AG10803 (cell line): ENCODE measurements at places on chromosomes 16 and 17.
A peak's percentile ranks its signal among the peaks of the same experiment; 100 is the strongest.

- DNase-seq: no peak
Measured at GRCh38 chr17:30084788-30085187, 31.8 kb upstream of the NSRP1 start.

DNA sequence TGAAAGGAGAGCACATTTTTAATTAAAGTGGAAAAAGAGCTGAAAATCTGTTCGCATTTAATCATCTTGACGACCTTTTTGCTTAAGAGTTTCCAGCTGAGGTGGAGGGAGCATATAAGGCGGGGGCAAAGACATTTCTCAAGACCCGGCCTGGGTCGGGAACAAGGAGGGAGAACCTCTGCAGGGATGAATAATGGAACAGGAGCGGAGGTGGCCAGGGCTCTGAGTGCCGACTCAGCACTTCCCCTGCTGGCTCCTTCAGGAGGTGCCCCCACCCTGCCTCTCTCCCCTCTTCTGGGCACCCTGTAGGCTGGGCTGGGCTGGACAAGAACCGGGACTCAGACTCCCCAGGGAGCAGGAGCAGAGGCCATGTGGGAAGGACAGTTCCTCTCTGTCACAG lies 7.9 kb upstream of the NGFR start:
- no peak for DNase-seq

- DNase-seq: no peak
Measured at GRCh38 chr16:49456763-49457162, 83.2 kb downstream of the C16orf78 start.

DNA sequence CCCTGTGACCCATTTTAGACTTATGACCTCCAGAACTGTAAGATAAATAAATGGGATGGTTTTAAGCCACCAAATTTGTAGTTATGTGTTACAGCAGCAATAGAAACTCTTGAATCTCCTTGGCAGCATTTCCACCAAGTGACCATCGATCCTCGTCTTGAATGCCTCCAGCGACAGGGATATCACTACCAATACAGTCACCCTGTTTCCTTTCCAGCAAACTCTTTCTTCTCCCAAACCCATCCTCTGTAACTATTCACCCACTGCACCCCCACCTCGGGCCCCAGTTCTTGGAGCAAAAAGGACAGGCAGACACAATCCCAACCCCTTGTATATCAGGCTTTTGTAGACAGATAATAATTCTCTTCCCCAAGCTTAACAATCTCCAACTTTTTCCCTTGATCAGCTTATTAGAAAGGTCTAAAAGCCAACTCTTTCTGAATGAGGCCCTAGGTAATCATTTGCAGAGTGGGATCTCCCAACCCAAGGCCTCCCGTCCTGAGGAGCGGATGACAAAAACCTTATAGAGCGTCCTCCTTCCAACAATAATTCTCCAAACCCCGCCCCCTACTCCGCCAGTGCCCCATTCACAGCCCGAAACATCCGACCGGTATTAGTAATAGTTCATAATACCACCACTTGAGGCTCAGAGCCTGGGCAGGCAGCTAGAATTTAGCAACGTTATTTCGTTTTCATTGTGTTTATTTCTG lies 14.7 kb upstream of the PLLP start:
- no peak for DNase-seq

DNA sequence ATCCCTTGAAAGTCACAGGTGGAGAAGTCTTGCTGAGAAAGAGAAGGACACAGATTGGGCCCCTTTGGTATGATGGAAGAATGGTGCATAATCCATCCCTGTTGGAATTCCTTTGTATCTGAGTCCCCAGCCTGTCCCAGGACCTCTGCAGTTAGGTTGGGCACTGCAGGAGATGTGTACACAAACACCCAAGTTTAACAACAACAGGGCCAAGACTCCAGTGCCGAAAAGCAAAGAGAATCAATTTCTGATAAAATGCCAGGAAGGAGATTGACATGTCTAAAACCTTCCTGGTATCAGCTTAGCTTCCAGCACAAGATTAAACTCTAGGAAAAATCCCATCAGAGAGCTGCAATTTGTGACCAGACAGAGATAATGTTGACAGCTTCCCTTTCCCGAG lies 32.9 kb downstream of the KATNIP start:
- DNase-seq: no peak

- DNase-seq: no peak
Measured at GRCh38 chr16:49457196-49457595, 83.6 kb downstream of the C16orf78 start.

GRCh38 chr17:55037828-55038227 lies 69.3 kb downstream of the STXBP4 start:
- DNase-seq: no peak

- DNase-seq: no peak
Measured at GRCh38 chr17:41553987-41554680, 17.7 kb downstream of the KRT9 start.

DNA sequence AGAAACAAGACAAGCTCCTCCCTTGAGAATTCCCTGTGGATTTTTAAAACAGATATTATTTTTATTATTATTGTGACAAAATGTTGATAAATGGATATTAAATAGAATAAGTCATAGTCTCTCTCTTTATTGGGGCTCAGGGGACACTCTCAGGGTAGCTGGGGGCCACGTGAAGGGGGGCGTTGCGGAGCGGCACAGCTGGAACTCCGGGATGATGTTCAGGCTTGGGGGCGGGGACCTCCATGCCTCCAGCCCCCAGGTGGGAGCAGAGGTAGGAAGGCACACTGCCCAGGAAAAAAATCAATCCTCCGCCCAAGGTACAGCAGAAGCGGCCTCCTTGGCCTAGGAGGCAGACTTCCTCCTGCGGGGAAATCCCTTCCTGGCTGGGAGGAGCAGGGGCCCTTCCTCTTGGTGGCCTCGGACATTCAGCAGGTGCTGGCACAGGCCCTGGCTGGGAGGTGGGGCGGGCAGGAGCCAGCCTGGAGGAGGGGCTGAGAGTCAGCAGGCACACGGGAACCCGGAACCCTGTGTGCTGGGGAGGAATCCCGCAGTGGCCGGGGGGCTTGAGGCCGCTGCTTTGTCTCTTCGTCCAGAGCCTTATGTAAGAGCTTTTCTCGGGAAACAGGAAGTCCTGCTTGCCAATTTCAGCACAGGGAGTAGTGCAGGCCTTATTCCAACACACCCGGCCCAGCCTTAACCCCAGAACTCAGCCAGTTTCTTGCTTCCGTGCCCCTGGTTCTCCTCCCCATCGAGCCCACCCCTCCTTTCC lies 591 bp upstream of the TNFSF13 start:
- peak; percentile 84 for DNase-seq

DNA sequence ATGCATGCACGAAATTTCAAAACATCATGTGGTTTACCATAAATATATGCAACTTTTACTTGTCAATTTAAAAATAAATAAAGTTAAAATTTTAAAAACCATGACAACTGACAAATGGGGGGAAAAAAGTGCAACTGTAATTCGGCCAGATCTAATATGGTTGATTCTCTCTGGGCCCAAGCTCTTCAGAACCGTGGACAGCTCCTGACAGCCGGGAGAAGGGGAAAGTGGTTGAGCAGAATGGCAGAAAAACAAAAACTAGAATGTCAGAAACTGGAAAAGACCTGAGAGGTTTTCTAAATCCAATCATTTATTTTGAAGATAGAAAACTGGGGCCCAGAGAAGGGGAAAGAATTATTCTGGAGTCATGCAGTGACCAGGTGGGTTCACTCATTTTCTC lies 126.6 kb downstream of the TMEM132E start:
- DNase-seq: no peak

- DNase-seq: no peak
Measured at GRCh38 chr16:50960517-50961202, 190.4 kb downstream of the SALL1 start.

DNA sequence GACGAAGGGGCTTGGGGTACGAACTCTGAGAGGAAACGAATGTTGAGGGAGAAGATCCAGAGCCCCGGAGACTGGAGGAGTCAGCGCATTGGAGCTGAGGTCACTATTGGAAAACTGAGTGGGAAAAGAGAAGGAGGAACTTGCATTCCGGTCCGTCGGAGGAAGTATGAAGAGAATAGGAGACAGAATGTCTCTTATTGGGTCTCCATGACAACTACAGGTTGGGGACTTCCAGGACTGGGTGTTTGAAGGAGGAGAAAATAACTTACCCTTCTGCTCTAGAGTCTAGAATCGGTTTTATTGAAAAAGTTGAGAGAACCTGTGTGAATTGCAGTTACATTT lies 537 bp downstream of the GOSR1 start:
- peak; percentile 20 for DNase-seq

DNA sequence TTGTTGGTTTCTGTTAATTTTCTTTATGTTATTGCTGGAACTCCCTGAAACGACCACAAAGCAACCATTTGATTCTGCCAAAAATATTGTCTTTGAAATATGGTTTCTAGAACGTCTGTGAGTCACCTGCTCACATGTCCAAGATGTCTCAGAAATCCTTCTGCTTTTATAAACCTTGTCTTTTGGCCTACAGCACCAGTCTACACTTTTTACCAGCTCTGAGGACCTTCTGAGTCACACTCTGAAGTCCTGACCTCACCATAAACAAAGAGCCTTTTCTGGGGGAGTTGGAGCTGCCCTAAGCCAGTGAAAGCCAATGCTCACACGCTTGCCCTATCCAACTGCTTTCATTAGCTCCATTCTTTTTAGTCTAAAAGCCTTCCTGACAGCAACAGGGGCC lies 55.5 kb downstream of the GRIN2A start:
- DNase-seq: peak; percentile 49

GRCh38 chr17:56359518-56359917 lies 206.2 kb downstream of the ANKFN1 start:
- no peak for DNase-seq

- no peak for DNase-seq
Measured at GRCh38 chr17:41301204-41301790, 1.4 kb downstream of the KRTAP29-1 start.

DNA sequence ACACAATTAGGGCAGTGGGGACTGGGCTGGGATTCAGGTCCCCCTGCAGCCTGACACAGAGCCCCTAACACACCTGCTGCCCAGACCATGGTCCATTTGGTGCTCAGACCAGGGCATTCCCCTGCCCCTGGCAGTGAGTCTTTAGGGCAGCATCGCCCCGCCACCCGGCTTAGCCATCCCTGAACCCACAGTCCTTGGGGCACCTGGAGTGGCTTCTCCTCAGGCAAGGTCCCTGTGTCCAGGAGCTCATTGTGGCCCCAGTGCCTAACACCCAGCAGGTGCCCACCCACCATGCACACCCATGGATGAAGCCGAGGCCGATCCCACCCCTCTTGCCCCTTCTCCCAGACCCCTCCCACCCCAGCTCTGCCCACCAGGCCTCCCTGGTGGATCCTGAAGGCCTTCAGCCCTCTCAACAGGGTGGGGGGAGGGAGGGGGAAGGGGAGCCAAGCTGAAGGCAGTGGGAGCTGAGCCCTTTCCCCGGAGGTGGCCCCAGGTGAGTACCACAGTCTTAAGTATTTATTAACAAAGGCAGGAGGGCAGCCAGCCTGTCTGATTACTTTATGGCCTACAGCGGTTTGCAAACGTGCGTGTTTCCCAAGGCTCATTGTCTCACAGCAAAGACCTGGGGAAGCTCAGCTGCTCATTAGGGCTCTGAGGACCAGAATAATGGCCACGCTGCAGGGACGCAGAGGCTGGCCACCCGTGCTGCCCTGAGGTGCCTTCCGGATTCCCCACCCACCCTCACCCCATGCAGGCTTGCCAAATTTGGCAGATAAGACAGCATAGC lies 38.5 kb downstream of the RBFOX3 start:
- no peak for DNase-seq

DNA sequence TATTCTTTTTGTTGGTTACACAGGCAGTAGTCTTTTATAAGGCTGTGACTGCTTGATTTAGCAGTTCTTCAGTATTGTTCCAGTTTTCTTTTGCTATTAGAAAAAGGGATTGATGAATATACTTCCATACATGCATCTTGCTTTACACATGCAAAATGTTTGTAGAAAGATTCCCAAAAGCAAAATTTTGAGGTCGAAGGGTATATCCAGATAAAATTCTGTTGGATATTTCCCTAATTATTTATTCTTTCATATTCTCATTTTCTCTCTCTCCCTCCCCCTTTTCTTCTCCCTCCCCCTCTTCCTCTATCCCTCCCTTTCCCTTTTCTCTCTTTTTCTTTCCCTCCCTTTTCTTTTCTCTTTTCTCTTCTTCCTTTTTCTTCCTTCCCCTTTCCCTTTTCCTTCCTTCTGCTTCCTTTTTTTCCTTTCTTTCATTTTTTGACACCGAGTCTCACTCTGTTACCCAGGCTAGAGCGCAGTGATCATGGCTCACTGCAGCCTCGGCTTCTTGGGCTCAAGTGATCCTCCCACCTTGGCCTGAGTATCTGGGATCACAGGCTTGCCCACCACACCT lies 46.9 kb upstream of the ADCY7 start:
- DNase-seq: no peak

DNA sequence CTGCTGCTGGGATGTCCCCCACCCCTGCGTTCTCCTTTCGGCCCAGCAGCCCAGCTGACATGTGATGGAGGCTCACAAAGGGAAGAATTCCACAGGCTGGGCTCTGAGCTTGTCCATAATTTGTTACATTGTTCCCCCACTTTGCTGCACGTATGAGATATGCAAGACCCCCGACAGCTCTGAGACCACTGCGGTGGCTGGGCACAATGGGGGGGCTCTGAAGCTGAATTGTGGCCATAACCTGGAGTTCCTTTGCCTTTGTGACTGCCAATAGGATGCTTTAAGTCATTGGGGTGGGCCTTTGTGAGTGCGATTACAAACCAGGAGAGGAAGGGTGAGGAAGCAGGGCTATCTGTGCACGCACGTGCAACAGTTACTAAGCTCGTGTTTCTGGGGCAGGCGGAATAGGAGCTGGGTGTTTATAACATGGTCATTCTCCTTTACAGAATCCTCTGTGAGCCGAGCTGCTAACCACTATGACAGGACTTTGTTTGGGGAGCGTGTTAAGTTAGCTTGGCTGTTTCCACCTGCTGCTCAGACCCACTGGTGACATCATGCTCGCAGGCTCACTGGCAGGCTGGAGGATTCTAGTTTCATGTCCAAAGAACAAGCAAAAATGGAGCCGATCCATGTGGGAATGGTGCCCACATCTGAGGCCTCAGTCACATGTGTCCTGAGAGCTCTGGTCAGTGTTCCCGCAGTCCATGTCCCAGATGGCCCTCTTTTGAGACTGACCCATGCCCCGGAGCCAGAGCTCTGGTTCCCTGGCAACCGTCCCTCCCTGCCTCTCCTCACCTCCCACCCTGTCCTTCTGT lies 208.3 kb upstream of the SALL1 start:
- DNase-seq: peak; percentile 11

- no peak for DNase-seq
Measured at GRCh38 chr16:17529982-17530760, 59.4 kb upstream of the XYLT1 start.

GRCh38 chr17:20273741-20274500 lies 193.4 kb downstream of the LGALS9B start:
- DNase-seq: no peak

DNA sequence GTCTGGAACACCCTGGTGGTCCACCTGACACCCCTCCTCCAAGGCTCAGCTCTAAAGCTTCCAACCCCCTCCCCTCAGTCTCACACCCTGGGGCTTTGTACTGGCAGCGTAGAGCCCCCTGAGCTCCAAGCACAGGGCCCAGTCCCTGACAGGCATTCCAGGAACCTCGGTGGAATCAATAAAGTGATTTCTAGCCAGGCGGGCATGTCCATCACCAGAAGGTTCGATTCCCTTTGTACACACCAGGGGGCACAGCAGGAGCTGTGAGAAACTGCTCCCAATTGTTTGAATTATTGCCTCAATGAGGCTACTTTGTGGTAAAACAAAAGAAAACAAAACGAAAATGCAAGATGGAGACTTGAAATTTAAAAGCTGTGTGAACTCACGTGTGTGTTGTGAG lies 51.8 kb downstream of the SMPD3 start:
- DNase-seq: peak; percentile 58
